ENCODE measurements at places on chromosomes 3 and 15.

DNA sequence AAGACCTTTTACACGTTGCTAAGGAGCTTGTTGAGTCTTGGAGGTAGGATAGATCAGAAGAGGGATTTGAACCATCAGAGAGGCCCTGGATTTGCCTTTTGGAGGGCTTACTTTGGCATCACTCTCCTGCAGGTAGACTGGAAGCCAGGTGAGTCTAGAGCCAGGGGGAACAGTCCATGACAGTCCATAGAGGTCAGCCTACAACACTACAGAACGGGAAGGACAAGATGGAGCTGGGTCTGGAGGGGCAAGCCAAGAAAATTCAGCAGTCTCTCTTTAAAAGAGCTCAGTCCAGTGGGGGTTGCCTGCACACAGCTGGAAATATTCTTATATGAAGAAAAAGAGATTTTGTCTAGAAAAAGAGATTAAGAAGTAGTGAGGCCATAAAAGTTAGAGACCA lies 60.7 kb downstream of the HHLA2 start:
- DNase-seq: no peak

DNA sequence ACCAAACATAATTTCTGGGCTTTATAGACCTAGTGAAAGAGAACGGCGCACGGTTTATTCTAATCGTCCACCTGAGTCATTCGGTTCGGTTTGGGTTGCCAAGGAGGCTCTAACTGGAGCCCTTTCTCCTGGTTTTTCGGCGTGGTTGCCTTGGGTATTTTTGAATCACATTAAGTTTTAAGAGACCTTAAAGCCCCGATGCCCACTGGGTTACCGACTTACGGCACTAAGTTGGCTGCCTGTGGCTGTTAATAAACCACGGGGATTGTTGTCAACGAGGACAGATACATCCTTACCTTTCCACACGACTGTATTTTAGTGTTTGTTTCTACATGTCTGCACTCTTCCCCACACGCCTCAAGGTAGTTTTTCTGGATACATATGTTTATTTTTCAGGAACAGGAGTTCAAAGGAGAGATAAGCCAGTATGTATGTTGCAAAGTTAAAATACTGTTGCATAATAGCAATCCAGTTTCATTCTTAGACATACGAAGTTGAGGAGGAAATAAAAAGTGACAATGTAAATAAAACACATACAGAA lies 1.2 kb upstream of the ANP32A start:
- DNase-seq: no peak

GRCh38 chr3:114552527-114552812 lies 258.6 kb downstream of the TIGIT start:
- no peak for DNase-seq

DNA sequence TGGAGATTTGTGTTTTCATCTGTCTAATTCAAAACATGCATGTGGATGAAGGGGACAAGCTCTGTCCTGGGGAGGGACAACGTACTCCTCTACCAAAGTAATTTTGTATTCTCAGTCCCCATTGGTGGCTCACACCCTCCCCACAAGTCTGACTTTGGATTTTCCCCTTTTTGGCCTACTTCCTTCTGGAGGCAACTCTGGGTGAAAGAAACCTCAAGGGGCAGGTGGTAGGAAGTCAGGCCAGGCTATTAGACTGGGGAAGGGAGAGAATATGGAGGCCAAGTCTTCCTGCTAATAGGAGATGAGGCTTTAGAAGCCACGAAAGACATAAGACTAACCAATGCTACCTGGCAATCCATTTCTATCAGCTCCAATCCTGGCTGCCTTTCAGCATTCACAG lies 124.9 kb upstream of the RASGRP1 start:
- no peak for DNase-seq

GRCh38 chr3:149528340-149528650 lies 53.8 kb downstream of the TM4SF4 start:
- DNase-seq: no peak

DNA sequence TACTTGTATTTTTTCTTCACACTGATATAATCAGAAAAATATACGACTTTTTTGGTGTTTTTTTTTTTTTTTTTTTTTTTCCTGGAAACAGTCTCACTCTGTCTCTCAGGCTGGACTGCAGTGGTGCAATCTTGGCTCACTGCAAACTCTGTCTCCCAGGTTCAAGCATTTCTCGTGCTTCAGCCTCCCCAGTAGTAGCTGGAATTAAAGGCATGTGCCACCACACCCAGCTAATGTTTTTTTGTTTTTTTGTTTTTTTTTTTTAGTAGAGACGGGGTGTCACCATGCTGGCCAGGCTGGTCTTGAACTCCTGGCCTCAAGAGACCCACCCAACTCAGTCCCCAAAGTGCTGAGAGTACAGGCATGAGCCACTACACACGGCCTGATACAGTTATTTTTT lies 20.8 kb upstream of the DNAAF4 start:
- DNase-seq: no peak

DNA sequence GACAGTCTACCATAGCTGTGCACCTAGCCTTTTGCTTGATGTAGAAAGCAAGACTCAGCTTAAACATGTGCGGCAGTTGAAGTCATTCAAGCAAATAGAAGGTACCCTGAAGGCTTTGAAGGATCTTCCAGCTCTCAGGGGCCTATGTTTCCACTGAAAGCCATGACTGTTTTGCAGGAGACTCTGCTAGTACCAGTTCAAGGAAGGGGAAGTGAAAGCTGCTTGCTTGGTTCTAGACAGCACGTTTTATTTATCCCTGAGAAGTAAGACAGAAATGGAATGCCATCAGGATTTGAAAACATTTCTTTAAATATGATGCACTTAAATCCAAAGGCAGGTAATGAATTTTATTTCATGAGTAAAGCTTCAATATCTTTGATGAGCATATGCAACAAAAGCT lies 311.4 kb downstream of the PDCD6IP start:
- DNase-seq: no peak

GRCh38 chr15:85673326-85673725 lies 121.4 kb downstream of the KLHL25 start:
- no peak for DNase-seq

DNA sequence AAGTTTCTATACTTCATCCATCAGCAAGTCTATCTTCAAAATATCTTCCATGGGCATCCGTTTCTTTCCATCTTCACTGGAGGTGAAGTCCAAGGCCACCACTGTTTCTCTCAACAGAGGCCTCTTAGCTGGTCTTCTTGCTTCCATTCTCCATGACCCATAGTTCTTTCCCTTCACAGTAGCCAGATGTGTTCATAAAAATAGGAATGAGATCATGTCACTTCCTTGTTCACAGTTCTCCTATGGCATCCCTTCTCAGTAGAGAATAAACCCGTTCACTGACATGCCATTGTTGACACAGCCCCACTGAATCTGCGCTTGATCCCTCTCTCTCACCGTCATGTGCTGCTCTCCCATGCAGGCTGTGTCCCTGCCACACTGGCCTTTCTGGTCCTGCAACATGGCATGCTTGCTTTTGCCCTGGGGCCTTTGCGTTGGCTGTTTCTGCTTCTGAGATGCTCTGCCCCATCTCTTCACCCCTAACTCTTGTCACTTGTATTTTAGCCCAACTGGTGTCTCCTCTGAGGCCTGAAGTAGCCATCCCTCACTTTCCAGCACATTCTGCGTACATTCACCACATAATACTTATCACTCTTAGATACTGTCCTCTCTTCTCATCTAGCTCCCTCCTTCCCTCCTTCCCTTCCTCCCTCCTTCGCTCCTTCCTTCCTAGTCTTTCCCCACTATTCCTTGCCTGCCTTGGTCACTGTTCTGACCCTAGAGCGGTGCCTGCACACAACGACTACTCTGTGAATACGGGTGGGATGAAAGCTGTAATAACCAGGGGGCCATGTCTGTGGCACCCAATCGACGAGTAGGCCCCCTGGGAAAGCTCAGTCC lies 42.0 kb downstream of the STARD5 start:
- no peak for DNase-seq

DNA sequence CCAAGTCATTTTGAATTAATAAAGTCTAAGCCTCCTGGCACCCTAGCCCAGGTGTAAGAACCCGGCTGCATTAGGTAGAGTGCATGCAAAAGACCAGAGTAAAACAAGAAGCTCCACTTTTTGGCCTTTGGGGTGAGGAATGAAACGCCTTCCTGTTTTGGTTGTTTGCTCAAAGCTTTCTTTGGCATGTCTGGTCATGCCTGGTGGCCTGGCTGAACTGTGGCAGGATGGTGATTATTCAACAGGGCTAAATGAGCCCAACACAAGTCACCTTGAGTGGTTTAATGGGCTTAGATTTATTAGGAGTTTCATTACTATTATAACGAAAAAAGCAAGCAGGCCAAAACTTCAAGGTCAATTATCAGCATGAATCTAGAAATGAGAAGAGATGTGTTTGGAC lies 40.9 kb upstream of the LDHAL6B start:
- no peak for DNase-seq

GRCh38 chr3:179151474-179151873 lies 3.3 kb downstream of the PIK3CA start:
- DNase-seq: no peak

GRCh38 chr3:141552440-141552991 lies 65.7 kb downstream of the RASA2 start:
- DNase-seq: no peak

GRCh38 chr15:52566889-52567288 lies 1.9 kb downstream of the ARPP19 start:
- no peak for DNase-seq

DNA sequence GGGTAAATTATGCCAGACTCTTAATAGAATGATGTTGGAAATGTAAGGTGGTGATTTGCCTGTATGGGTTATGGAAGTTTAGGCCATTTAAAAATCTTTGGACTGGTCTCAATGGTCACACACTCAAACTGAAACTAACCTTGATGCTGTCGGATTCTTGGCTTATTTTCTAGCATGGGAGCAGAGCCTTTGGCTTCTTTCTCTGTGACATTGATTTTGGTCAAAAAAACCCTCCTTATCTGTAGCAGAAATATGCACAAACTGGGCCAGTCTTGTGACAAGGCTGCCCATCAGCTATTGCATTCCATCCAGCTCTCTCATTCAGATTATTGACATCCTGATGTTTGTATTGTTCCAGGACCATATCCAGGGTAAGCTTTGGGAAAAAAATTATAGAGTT lies 35.9 kb downstream of the ARPP21 start:
- no peak for DNase-seq

DNA sequence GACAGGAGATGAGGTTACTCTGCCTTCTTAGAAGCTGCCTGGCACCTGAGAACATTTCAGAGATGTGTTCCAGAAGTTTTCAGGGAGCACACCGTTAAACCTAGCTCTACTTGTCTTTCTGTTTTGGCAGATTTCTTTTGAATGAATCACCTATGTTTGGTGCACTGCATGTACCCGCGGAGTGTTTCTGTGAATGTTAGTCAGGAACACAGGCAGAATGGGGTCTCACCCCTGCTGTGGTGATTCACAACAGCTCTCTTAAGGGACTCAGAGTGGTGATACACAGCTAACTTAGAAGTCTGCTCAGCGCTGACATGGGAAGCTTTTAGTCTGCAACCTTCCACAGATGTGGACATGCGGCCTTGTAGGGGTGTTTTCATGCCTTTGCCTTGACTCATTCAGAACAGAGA lies 24.0 kb downstream of the TSEN2 start:
- DNase-seq: no peak

Data from stimulated activated CD8-positive, alpha-beta memory T cell treated with anti-CD3 and anti-CD28 coated beads, Interleukin-15, amount 100 ng/mL, for 48 hours (primary cell).